AML-193 (cell line): ENCODE measurements at places on chromosomes 6 and 20.

- no peak for DNase-seq
Observed at GRCh38 chr20:36147690-36148089, 6.8 kb upstream of the EPB41L1 start.

- DNase-seq: no peak
Observed at GRCh38 chr6:136037242-136037875, 185.9 kb downstream of the PDE7B start.

DNA sequence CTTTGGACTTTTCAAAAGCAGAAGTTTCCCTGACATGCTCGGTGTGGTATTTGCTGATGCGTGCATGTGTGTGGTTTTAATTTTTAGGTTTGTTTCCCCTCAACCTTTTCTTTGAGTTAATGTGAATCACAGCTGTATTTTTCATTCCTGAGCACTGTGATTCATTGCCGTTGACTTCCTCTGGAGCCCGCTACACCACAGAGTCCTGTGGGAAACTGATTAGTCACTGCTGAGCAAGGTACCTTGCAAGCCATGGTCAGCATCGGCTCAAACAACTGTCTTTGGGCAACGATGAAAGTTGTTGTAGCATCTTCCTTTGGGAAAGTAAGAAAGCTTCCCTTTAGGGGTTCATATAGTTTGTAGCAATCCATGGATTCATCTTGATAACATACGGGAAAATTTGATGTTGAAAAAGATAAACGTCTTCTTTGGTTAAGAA, 57.5 kb downstream of the RIN2 start:
- no peak for DNase-seq

DNA sequence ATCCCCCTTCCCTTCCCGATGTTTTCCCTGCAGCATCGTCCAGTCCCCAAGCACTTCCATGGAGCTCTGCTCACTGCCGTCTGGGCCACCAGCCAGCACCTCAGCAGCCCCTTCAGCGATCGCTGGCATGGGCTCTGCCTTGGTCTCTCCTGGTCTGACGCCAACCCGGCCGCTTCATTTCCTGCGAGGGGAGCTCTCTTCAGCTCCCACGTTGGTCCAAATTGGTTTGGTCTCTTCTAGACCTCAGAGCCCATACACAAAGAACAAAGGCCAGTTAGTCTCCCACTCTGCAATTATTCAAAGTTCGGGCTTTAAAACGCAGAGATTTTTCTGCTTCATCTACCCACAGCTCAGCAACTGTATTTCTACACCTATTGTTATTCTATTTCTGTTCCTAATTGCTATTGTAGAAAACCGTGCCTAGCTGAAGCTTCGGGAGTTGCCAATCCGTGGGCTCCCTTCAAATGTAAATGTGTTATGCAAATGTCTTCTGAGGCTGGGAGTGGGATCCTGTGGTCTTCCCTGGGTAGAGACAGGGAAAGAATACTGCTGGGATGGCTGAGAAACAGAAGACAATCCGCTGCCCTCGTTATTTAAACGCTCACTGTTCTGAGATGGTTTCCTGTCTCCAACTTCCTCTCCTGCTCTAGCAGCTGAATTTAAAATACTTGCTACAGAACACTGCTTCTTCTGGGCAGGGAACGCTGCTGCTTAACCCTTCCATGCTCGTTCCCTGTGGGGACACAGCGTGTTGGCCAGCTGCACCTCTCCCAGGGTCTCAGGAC, 154.2 kb upstream of the QKI start:
- no peak for DNase-seq

DNA sequence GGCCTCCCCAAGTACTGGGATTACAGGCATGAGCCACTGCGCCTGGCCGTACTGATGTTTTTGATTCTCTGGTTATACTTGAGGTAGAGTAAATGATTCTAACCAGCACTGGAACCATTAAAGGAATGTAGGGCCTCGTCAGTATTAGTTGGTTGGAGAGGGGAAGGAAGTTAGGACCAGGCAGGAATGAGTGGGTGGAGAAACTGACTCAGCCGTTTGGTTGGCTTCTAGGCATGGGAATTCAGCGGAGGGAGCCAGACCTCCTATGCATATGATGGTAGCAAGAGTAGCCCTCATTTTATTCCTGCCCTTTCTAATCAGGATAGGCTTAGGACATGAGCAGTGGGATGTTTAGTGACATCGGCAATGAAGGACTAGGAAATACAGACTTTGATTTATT, 19.0 kb upstream of the SERINC3 start:
- no peak for DNase-seq

DNA sequence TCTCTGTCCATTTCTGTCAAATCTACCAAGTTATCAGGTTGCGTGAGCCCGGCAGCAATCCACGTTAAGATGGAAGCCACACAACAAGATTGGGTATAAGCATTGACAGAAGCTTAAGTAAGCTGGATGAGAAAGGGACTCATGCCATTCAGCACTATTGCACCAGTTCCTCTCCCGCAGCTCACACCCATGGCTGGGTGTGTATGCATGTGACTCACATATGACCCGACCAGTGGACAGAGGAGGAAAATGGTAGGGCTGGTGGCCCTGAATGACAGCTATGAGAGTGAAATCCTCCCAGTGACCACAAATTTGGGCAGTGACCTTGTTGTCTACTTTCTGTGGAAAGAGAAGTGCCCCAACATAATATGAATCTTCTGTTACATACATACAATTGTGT, 113.5 kb downstream of the OTOR start:
- DNase-seq: no peak

DNA sequence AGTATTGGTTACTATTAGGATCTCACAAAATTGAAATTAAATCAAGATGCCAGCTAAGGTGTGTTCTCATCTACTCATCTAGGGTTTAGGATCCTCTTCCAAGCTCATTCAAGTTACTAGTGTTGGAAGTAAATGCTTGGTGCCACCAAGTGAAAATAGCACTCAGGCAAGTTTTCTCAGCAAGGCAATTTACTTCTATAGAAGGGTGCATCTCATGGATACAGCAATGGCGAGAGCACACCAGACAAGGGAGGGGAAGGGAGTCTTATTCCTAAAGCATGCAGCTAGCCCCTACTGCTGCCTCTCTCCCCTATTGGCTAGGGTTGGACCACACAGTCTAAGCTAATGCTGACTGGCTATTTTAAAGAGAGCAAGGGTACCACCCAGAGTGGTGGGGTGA, 23.0 kb upstream of the FAM8A1 start:
- no peak for DNase-seq

DNA sequence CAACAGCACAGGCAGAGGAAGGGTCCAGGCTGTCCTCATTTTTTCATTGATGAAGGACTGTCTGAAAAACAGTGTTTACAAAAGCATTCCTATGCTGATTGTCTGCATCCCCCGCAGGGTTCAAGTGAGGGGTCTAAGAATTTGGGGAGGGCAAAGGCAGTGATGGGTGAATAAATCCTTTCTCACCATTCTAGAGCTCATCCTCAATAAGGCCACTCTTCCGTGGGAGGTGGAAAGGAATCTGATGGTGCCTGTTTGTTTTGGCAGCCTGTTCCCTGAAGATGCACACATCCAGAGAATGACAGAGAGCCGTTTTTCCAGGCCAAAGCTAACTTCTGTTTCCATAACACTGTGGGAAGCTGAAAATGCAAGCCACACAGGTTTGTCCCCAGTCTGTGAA, 164.5 kb downstream of the MOXD1 start:
- DNase-seq: no peak

- no peak for DNase-seq
Observed at GRCh38 chr6:96157018-96157565, 141.3 kb downstream of the FUT9 start.

DNA sequence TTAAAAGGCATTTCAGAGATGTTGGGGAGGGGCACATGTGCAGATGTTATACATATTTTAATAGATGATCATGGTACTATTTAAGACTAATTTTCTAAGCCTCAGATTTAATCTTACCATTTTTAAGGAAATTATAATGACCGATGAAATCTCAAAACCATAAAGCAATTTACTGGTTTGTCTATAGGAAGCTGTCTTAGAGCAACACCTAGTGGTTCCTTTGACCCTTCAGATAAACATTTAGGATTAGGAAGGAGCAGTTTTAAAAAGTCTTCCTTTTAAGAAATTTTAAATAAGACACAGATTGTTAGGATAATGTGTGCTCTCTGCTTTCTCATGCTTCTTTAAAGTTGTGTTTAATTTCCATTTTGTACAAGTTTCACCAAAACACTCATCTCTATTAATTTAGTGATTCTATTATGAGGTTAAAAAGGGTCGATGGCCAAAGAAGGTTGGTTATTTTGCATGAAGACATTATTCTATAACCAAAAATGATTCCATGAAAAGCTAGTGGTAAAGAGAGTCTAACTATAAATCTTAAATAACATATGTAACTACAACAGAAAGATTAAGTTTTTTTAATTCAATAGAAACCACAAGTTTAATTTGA, 376.4 kb downstream of the HACE1 start:
- DNase-seq: peak; percentile 49

DNA sequence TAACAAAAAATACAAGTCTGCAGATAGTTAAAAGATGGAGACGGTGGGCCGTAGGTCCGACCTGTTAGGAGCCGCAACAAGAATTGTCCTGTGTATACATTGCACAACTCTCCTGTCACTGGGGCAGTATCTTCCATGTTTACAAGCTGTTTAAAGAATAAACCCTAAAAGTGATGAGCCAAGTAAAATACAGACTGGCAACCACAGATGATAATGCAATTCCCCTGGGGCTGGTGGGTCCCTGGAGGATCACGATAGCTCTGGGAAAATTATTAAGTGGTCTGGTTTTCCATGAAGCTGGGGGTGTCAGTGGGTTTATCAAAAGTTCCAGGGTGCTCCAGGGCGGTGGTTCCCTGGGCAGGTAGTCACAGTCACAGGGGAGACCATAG, 8.1 kb upstream of the FAM50B start:
- no peak for DNase-seq

DNA sequence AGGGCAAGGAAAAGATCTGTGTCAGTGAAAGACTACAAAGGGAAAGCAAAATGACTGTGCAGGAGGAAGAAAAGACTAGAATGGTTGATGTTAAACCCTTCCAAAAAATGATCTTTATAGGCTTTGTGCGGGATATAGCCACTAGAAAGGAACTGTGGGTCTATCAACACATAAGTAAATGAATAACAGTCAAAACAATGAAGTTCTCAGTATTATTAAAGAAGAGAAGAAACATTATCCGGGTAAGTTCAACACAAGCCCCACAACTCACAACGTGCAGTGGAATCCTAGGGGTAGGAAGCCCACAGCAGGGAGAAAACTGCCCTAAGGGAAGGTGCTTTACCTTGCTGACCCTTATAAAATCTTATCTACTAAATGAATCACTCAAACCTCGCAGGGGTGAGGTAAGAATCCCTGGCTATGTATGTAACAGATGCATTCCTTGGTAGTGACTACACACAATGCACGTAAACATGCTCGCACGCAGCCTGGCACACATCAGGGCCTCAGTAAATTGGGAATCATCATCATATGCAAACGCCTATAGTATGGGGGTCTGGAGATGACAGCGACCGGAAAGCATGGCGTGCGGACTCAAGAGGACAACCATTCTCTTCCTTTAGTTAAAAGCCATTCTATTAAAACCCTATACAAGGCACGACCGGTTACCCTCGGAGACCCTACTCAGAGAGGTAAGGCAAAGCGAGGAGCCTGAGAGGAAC, 11.3 kb downstream of the TFAP2A start:
- peak; percentile 75 for DNase-seq

GRCh38 chr6:30060606-30061091, 416 bp upstream of the POLR1H start:
- DNase-seq: no peak

- DNase-seq: no peak
Observed at GRCh38 chr6:12459945-12460661, 169.9 kb downstream of the EDN1 start.

DNA sequence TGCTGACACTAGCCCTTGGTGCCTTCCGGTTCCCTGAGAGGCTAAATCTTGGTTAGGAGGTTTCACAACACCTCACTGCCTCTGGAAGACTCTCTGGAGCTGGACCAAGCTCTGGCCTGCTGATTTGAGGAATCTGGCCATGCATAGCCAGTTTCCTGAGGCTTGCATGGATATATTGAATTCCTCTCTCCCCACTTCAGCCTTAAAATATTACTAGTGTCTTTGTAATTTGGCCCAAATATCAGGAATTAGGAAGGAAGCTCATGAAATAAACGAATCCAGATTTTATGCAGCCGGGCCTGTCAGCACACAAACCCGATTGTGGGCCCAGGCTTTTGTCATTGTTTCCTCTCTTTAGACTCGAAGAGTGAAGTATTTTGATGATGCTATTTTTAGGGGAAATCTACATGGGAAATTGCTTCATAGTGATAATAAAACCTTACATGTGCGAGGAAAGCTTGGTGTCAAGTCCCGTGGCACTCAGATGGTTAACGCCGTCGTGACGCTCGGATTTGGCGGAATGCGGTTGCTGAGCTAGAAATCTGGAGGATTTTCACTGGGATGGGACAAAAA, 144.4 kb downstream of the PHACTR3 start:
- no peak for DNase-seq

DNA sequence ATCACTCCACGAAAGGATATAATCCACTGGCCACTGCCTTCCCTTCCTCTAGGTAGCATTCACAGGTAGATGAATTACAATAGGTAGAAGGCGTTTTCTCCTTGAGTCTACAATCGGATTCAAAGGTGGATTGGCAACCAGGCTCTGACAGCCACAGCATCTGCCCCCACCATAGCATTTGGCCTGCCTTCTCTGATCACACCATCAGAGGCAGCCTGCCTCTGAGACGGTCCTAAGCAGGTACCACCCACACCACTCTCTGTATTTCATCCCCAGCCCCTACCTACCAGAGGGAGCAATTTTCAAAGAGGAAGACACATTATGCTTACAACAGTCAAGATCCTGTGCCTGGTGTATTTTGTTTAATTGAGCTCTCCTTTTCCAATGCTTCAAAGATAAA, 210.5 kb upstream of the SPTLC3 start:
- no peak for DNase-seq

DNA sequence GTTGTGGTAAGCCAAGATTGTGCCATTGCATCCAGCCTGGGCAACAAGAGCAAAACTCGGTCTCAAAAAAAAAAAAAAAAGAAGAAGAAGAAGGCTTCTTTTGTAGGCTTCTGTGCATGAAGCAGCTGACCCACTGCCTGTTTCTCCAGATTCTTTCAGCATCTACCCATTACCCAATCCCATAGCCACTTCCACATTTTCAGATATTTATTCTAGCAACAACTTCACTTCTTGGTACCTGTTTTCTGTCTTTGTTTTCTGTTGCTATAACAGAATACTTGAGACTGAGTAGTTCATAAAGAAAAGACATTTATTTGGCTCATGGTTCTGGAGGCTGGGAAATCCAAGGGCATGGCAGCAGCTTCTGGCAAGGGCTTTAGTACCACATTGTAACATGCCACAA, 95.3 kb upstream of the SGK1 start:
- peak; percentile 93 for DNase-seq
